Activated effector memory CD4-positive, alpha-beta T cell treated with Interleukin-2 at 50 U/mL for 16 hours (primary cell): ENCODE measurements at places on chromosomes 4 and X.

- no peak for DNase-seq
Measured at GRCh38 chr4:188941524-188942119, 802.4 kb downstream of the TRIML1 start.

GRCh38 chrX:119502727-119503483, 34.7 kb downstream of the SLC25A5 start:
- DNase-seq = peak; percentile 10

GRCh38 chrX:113048480-113048879, 207.8 kb upstream of the AMOT start:
- no peak for DNase-seq

DNA sequence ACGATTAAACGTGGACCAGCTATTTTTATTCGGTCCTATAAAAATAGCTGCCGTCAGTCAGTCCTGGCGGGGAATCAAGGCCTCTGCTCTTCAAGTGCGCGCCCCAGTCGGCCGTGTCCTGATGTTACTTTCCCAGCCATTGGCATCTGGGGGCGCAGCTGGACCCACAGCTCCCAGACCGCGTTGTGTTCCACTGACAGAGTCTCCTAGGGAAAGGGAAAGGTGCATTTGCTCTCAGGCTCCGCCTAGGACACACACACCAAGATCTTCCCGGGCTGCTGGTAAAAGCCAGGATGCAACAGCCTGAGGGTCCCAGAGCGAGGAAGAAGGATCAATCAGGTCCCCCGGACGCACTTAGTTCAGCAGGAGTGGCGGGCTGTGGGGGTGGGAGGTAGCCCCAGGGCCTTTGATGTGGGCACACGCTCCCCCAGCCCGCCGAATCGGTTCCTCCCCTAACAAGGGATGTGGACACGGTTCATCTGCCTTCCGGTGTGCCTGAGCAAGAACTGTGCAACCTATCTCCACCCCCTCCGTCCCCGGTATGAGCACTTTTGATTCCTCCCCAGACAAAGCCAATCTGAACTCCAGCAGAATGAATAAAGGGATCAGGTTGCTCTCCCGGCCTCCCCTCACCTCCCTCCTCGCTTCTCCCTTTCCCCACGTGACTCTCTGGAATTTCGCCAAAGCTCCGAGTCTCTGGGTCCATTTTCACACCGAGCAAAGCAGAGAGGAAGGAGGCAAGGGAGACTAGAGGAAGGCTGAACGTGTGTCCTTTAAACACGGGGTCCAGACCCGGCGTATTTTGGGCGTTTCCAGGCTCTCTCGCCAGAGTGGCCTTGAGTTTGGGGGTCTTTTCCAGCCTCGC, 626 bp upstream of the FRAS1 start:
- DNase-seq = no peak

- DNase-seq = no peak
Measured at GRCh38 chrX:154426916-154427770, 1.3 kb upstream of the ATP6AP1 start.

- no peak for DNase-seq
Measured at GRCh38 chr4:37885496-37885895, 5.4 kb upstream of the TBC1D1 start.

DNA sequence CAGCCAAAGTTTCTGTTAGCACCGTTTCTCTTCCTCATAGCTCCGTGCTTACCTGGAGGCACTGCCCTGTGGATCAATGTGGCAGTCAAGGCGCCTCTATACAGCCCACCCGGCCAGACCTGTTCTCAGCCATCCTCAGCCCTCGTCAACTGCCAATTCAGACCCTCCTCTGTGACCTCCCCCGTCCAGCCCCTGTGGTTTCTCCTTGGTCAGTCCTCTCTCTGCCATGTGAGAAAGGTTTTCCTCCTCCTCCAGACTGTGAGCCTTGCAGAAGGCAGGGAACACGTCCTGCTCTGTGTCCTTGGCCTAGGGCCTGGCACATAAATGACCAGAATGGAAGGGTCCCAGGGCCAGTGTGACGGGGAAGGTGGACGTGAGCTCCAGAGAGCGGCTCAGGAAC, 174.6 kb upstream of the PSAPL1 start:
- DNase-seq = no peak

DNA sequence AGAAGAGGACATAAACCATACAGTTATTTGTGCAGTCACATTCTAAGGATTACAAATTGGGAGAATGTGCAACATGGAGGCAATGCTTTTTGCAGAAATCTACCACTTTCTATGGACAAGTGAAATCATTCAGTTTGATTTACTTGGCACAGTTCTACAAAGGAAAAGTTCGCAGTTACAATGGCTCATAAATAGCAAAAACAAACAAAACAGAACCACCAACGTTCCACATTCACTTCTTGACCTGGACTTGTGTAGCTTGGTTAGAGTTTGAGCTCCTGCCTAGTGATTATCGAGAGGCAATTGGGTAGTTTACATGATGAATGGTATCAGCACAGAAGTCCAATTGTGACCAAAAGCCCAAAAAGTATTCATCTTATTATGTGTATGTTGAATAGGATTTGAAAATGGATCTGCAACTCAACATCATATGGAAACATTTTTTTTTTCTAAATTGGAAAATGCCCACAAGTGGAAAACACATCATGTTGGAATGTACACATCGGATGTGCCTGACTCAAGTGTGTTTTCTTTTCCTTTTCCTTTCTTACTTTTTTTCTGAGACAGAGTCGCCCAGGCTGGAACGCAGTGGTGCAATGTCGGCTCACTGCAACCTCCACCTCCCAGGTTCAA, 123.8 kb downstream of the LUZP4 start:
- DNase-seq = no peak

- DNase-seq = no peak
Measured at GRCh38 chr4:155607481-155607880, 59.2 kb upstream of the GUCY1A1 start.

GRCh38 chr4:22315628-22316027, 200.2 kb downstream of the ADGRA3 start:
- DNase-seq = no peak

DNA sequence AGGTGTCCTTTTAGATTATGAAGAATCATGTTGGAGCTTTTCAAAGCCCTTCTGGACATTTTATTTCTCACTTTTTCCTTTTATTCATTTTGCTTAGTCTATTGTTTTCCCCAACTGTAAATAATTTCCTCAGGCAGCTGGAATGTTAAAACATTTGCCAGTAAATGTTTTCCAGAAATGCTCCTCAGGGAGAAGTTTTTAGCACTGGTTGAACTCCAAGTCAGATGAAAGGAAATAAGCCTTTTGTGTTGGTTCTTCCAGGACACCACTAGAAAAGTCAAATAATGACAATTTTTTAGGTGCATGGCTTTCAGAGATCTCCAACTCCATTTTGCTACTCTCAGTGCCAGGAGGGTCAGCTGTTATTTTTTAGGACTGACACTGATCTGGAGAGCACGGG, 127.9 kb downstream of the IL13RA2 start:
- DNase-seq = no peak

DNA sequence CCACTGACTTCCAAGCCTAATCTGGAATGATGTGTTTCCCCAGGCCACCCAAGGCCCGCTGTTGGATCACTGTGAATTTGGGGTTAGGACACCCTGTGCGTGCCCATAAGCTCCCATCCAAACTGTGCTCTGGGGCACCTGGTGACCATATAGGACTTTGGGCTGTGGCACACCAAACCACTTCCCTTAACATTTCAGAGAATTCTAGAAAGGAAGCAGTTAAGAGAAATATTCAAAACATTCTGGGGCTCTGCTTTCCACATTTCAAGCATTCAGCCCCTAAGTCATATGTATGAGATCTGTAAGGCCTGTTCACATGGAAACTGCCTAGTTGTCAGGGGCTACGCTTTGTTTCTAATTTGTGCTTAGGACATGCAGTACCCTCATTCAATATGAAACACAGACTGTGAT, 14.4 kb downstream of the VGLL1 start:
- DNase-seq = peak; percentile 8

- DNase-seq = no peak
Measured at GRCh38 chr4:61200916-61201526, 895 bp downstream of the ADGRL3 start.

- DNase-seq = peak; percentile 55
Measured at GRCh38 chrX:11757719-11758399, at the start of gene MSL3. MSL3 (plus strand) TSS chrX:11758237; CDS start chrX:11758264, 27 bp downstream.

- DNase-seq = no peak
Measured at GRCh38 chr4:53169695-53170617, 195.9 kb downstream of the SCFD2 start.

- DNase-seq = no peak
Measured at GRCh38 chr4:82584931-82585330, 23.1 kb upstream of the TMEM150C start.

DNA sequence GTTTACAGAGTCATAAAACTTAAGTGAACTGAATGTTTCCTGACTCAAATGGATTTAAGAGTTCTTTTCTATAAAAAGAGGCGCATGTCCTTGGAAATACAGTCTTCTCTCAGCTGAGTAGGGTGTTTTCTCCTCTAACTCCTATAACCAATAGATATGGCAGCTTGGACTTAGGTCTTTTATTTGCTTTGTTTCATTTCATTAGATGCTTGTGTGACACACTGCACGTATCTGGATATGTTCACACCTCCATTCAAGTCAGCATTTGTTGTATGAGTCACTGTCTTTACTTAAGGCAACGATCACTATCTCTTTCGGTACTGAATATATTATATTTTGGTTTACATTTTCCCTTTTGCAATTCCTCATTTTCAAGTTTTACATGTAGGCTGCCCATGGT, 136.6 kb downstream of the ARSF start:
- no peak for DNase-seq

- DNase-seq = no peak
Measured at GRCh38 chrX:1486749-1487361, 34.1 kb upstream of the ASMTL start.

- no peak for DNase-seq
Measured at GRCh38 chrX:115940348-115940747, 230.2 kb upstream of the AGTR2 start.

- DNase-seq = no peak
Measured at GRCh38 chrX:154064637-154065435, 32.7 kb downstream of the MECP2 start.

- no peak for DNase-seq
Measured at GRCh38 chrX:287670-288069, 6.5 kb downstream of the PLCXD1 start.

DNA sequence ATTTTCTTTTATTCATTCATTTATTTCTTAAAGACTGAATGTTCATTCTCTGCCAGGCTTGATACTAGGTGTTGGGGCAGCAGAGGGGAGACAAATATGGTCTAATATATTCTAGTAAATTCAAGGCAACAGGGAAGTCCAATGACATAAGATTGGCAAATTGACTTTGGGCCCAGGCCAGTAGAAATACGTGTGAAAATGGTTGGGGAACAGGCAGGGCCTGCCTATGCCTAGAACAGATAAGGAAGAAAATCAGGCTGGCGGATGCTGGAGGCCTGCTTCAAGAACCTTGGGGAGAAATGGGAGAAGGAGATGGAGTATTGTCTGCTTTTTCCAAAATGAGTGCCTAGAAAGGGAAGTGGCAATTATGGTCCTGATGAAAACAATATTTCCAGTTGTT, 108.6 kb downstream of the RTL5 start:
- no peak for DNase-seq

DNA sequence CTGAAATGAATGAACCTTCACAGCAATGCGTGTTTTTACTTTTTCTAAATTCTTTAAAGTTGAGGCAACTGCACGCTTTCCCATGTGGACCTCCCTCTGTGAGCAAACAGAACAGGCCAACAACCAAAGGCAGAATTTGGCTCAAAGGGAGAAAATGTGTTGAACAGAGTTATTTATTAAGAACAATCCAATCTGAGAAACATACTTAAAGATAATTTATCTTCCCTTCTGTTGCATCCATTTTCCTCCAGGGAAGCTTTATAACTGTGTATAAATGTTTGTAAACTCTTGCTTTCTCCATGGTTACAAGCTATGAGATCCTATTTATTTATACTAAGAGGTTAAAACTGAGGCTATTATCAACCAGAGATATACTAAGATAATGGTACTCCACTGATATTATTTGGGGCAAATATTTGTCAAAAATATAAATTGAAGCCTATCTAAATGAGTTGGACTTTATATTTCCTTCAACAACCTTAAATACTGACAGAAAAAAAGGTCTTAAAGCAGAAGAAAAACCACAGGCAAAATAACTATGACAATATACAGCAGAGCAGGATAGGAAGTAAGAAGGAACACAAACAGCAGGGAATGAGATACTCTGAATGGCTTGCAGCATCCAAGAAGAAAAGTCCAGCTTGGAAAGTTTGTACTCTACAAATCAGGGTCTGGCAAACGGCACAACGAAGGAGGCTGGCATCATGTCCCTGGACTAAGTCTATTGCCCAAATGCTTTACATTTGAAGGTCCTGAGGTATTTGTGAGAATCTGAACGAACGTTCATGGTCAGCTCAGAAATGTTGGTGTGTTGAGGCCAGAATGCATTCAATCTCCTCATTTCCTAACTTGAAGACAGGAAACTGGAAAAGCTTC, 663.2 kb upstream of the INTU start:
- no peak for DNase-seq

DNA sequence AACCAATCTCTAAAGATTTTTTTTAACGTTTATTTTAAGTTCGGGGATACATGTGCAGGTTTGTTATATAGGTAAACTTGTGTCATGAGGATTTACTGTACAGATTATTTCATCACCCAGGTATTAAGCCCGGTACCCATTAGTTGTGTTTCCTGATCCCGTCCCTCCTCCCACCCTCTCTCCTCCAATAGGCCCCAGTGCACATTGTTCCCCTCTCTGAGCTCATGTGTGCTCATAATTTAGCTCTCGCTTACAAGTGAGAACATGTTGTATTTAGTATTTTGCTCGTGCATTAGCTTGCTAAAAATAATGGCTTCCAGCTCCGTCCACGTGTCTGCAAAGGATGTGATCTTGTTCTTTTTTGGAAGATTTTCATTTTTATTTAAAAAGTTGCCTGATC, 2309.4 kb upstream of the AGA start:
- DNase-seq = no peak

- DNase-seq = no peak
Measured at GRCh38 chrX:11351375-11352295, 58.4 kb downstream of the AMELX start.

- DNase-seq = no peak
Measured at GRCh38 chr4:135239964-135240363, 1038.4 kb upstream of the PABPC4L start.

DNA sequence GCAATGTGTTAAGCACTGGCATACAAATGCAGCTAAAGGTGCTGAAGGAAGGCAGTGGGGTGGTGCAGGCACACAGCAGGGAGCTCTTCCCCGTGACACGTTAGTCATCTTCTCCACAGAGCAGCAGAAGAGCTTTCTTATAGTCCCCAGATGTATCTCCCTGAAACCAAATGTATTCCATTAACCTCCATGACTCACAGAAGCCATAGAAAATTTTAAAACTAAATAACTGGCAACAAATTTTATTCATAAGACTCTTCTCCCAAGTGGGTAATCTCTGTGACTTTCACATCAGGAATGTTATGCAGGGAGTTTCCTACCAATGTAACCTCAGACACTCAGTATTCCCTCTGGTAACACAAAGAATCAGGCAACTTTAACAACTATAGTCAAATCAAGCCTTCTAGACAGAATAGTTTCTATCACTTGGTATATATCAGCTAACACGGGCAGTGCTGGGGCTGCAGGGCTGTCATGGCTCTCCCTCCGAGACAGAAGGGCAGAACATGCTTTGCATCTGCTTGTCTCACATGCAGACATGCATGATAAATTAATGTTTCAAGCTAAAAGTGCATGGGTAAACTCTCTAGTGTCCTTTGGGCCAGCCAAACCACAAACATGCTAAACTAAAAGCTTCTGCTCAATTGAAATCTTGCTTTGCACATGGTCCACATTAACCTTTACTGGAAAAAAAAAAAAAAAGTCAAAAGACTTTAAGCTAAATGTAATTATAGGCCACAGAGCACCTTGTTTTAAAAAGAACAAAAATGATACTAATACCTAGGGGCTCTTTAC, 28.2 kb downstream of the ANXA5 start:
- no peak for DNase-seq
